Activated naive CD4-positive, alpha-beta T cell (primary cell): ENCODE measurements at places on chromosomes 4 and X.

DNA sequence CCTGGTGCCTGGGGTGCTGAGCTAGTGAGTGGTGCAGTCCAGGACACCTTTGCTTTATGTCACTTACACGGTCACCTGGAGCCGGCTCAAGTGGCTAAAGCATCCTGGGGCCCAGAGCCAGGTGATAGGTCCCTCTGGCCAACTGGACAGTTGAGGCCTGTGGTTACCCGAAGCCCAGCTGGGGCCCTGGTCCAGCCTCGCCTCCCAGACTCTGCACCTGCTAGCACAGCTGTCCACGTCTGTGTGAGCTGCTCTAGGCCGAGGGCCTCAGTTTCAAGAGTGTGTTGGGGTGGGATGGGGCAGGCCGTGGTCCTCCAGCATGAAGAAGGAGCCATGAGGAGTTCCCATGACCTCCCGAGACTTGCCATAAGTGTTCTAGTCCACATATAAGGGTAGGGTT lies 7.7 kb upstream of the ADD1 start:
- DNase-seq: no peak

DNA sequence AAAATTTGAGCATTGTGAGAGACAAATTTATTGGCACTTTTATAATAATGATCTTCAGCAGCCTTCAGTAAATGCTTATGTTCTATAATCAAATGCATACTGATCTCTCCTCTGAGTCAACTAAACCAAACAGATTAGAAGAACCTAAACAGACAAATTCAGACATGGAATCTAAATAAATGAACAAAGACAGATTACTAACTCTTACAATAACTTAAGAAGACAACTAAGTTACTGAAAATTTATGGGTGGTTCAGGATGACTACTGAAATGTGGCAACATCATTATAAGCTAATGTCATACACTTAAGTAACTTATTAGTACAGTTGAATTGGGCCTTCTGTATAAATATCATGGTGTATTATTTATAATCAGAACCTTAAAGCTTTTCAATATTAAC lies 127.3 kb downstream of the NEK1 start:
- DNase-seq: no peak

DNA sequence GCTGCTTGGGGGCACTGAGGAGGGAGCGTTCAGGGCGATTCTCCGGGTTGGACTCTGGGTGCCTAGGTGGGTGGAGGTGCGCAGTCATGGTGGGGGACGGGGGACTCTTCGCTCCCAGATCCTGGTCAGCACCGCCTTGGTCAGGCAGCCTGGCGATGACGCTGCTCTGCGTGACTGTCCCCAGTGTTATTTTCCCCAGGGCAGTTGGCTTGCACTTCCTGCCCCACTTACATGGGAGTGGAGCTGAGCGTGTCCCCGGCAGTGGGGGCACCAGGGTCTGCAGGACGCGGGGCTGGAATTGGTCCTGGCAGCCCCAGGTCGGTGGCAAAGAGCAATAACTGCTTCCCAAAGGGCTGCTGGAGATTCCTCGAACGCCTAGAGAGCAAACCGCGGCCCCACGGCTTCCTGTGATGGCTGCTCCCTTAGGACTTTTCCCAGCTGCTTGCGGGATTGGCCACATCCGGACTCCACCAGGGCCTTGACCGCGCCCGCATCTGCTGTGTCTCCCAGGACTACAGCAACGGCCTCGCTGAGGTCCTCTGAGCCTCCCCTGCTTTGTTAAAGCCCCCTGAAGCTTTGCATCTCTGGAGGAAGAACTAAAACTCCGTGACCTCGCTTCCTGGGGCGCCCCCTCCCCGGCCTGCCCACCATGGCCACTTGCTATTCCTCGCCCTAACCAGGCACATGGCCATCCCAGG lies 35.3 kb upstream of the GPR78 start:
- no peak for DNase-seq

DNA sequence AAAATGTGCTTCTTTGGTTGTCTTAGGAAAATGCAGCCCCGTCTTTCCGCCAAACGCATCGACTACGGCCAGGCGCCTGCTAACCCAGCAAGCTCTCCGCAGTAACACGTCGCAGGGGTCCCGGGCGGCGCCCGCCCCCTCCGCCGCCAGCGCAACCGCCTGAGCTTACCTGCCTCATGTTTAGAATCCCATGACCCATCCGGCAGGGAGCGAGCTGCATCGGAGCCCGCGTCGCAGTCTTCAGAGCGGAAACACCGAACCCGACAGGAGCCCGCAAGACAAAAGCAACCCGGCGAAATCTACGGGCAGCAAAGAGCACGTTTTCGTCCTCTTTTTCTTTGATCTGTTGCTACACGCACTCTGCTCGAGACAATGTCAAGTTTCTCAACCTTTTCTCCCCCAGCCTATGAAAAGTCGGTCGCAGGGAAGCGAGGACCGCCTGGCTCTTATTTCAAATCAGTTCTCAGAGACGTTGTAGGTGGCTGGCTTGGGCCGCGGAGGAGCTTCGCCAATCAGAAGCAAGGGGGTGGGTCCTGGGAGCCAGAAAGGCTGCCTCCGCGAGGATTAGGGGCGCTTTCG lies at the start of gene MID1:
Gene MID1 (minus strand): TSS at position 465 of the 579 bp plus-strand sequence. CDS start 53,038 bp downstream, outside the sequence.
- DNase-seq: no peak

DNA sequence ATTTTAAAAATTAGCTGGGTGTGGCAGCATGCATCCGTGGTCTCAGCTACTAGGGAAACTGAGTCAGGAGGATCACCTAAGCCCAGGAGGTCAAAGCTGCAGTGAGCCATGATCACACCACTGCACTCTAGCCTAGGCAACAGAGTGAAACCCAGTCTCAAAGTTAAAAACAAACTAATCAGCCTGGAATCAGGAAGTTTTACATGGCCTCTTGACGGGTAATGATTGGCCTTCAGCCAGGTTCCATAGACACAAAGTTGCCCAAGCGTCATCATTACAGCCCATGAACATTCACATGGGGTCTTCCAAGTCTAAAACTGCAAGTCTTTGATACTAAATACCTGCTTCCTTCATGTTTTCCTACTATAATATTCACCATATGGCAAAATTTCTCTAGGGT lies 10.0 kb upstream of the RGN start:
- DNase-seq: no peak

- DNase-seq: no peak
Observed at GRCh38 chr4:3786196-3786869, 20.1 kb downstream of the ADRA2C start.

DNA sequence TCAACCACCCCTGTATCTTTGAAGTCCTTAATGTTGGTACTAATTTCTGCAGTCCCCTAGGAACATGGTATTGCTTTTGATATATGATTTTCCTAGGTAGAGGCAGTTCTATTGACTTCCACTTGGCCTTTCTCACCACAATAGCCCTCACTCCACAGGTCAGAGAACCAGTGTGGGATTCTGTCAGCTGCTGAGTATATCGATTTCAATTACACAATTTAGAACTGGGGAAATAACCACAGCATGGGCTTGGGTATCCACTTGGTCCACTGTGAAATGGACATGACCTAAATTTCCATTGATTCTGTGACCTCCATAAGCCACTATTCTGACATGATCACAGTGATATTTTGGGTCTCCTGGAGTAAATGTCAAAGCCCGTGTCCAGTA lies 62.3 kb downstream of the KANTR start:
- no peak for DNase-seq

DNA sequence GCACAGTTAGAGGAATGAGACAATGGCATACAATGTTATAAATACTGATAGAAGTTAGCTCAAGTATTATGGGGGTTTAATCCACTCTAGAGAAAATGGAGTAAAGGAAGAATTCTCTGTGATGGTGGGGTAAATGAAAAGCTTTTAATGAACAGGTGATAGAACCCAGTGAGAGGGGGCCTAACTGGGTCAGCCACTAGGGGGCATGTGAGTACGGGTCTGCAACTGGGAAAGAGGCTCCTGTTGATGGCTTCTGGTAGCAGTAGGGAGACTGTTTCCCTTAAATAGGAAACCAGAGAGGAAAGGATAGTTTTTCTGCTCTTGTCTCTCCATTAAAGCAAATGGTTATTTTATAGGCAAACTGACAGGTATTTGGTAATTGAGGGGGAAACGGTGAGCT lies 132.8 kb upstream of the GPR101 start:
- no peak for DNase-seq

DNA sequence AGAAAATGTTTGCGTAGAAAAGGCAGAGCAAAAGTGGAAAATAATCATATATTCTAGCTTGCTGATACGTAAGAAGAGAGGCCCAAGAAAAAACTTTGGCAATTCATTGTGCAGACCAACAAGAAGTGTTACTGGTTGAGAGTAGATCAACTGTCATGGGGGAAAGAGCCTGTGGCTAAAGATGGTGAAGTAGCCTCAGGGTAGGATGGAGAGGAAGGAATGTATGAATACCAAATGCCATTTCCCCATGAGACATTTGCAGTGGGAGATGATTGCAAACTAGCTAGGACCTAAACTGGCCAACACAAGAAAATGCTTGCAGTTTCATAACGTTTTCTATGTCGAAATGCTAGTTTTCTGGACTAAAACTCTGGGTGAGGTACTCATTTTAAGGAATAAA lies 47.7 kb upstream of the ADGRL3 start:
- DNase-seq: no peak

- no peak for DNase-seq
Observed at GRCh38 chrX:40459571-40460158, 121.1 kb upstream of the ATP6AP2 start.

GRCh38 chr4:26204911-26205370 lies 115.9 kb upstream of the RBPJ start:
- no peak for DNase-seq

DNA sequence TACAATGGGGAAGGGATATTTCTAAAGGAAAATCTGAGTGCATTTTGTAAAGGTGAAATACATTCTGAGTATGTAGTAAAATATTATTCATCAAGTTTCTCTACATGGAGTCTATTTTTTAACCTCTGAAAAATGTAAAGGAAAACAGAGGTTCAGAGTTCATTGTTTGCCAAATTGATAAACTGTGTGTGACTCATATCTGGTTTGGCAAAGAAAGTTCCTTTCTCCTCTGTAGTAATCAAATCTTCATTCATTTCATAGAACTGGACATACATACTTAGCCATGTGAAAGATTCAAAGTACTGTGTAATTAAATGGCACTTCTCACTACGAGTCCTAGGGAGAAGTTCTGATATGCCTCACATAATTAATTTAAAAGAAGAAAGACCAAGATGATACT lies 61.6 kb downstream of the HPGD start:
- no peak for DNase-seq

GRCh38 chr4:38623260-38623659 lies 40.7 kb upstream of the KLF3 start:
- DNase-seq: no peak

GRCh38 chrX:133175162-133175561 lies 43.0 kb downstream of the TFDP3 start:
- no peak for DNase-seq

DNA sequence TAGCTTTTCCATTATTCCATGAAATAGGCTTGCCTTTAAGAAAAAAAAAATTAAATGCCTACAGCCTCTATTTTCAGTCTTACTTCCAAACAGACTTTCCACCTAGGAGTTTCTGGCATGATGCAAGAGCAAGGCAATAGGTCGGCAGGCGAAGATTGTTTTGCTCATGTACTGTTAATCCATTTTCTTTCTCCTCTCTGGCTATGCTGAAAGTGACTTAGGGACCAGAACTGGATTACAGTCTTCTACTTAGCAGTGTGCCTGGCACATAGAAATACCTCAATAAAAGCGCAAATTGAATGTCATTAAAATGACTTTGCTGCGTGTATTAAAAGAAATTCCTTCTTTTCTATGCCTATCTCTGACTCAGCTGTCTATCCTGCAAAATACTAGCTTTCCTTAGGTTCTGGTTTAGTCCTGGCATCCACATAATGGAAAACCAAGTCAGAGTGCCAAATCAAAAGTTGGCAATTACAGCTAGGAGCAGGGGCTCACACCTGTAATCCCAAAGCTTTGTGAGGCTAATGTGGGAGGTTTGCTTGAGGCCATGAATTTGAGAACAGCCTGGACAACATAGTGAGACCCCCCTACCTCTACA lies 51.9 kb downstream of the CC2D2A start:
- no peak for DNase-seq

GRCh38 chrX:5324546-5324945 lies 904.1 kb downstream of the NLGN4X start:
- DNase-seq: no peak
